ENCODE measurements at places on chromosomes 2 and 18. TPM values are rescaled to one million over a fixed set of nuclear protein-coding genes. Genes with fewer than 3 reads are reported as not detected.

GRCh38 chr2:102438578-102438977, 15.6 kb downstream of the IL18RAP start:
- no peak for DNase-seq

The SIX2 gene
- 16.7 TPM for polyA plus RNA-seq

DNA sequence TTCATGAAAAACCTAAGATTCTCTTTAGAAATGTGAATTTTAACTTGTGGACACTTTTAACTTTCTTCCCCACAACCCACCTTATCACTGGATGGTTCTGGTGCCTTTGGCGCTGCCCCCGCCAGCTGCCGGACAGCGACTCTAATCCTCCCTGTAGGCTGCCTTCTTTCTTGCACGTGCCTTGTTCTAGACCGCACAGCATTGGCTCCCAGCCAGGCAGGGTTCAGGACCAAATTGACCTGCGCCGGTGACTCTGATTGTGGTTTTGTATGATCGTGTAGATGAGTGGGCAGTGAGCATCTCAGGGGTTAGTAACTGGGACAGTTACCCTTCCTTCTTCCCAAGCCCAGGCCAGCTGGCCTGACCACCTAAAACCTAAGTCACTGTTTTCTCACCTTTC, 106.8 kb downstream of the ASAP2 start:
- DNase-seq, result no peak

The CNGA3 gene
- 0.05 TPM for polyA plus RNA-seq

GRCh38 chr18:26840965-26841364, 24.5 kb downstream of the AQP4 start:
- DNase-seq, result no peak

- DNase-seq, result no peak
These were observed 13.5 kb upstream of the SALL3 start for GRCh38 chr18:78965917-78966792.

DNA sequence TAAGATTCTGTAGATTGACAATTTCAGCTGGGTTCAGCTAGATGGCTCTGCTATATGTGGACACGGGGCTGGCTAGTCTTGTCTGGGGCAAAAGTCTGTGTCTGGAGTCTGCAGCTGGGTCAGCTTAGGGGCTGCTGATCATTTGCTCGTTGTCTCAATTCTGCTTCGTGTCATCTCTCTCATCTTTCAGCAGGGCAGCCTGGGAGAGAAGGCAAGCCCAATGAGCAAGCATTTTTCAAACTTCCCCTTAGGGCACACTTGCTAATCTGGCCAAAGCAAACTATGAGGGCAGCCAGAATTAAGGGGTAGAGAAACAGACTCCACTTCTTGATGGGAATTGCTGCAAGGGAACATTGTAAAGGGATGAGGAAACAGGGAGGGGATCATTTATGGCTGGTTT, 462.6 kb downstream of the SLC4A3 start:
- no peak for DNase-seq

The GPBAR1 gene
- polyA plus RNA-seq, result 1.0 TPM

GRCh38 chr2:152238016-152238415, 62.5 kb upstream of the STAM2 start:
- DNase-seq, result no peak

The TMEM198 gene
- polyA plus RNA-seq, result 3.7 TPM

DNA sequence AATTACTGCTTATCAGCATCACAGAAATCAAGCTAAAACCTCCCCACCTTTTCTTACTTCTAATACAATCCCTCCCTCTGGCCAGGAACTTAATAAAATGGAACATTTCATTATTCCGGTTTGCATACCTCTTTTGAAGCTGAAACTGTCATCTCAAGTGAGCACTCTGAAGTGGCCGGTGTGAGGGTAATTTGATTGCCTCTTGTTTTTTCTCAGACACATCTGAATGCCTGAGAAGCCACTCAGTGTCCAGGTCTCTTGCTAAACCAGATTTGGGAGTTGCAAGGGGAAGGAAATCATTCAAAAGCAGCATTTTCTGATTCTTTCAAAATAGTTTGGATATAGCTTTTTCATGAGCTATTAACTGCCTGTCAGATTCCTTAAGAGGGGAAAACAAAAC, 190.3 kb downstream of the C1D start:
- no peak for DNase-seq

GRCh38 chr2:126208266-126208665, 447.7 kb upstream of the GYPC start:
- DNase-seq, result no peak

DNA sequence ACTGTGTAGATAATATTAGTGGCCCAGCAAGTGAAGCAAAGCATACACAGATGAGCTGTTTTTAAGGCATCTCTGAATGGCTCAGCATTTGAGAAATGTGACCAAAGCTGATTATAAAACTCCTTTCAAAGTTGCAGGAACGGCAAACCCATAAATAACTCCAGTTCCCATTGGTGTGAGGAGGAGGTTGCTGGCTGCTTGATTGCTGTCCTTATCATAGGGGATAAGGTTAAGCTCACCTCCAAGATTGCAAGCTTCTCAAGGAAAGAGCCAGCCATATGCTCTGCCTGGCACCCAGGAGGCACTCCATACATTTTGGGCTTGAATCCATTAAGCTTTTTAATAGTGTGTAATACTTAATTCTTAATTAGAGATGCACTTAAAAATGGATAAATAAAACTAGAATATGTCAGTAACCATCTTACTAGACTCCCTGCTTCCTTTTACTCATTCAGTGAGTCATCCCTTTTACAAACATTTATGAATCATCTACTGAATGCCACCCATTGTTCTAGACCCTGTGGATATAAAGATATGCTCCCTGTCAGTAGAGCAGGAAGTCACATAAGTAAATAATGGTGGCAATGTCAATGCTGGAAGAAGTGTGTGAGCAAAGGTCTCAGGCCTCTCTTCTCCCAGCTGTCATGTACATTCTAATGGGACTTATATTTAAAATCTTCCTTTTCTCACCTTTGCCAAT, 99.3 kb downstream of the SPATS2L start:
- DNase-seq, result no peak

The PLEK gene
- polyA plus RNA-seq, result 35.3 TPM

- no peak for DNase-seq
These were observed 23.6 kb downstream of the NPPC start for GRCh38 chr2:231902598-231902997.

DNA sequence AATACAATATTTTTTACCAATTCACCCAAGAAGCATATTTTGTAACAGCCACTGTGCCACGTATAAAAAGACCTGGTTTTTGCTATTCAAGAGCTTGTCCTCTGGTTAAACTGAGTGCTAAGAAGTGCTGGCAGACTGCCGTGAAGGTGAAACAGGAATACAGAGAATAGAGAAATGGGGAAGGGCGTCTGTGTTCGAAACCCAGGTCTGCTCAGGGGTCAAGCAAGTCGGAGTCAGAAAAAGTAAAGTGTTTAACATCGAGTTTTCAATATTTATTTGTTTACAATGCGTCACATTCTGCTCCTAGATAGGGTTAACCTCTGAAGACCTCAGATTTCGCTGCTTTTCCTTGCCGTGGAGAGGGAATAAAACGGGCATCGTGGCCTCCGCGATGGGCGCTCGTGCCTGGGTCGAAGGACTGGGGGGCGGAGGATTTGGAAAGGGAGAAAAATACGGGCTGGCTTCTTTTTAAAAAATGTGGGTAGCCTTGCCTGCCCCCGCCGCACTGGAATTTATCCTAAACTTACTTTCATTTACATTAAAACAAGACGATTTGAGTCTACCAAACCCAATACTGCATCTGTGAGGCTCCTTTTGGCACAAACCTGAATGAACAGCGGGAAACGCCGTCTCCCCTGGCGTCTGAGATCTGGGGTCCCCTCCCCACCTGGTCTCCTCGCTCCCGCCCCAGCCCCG, 1.1 kb upstream of the SNTG2 start:
- DNase-seq, result no peak

- no peak for DNase-seq
These were observed 181.0 kb downstream of the SLC39A10 start for GRCh38 chr2:195838002-195838401.

The IL37 gene
- polyA plus RNA-seq, result 0.43 TPM

DNA sequence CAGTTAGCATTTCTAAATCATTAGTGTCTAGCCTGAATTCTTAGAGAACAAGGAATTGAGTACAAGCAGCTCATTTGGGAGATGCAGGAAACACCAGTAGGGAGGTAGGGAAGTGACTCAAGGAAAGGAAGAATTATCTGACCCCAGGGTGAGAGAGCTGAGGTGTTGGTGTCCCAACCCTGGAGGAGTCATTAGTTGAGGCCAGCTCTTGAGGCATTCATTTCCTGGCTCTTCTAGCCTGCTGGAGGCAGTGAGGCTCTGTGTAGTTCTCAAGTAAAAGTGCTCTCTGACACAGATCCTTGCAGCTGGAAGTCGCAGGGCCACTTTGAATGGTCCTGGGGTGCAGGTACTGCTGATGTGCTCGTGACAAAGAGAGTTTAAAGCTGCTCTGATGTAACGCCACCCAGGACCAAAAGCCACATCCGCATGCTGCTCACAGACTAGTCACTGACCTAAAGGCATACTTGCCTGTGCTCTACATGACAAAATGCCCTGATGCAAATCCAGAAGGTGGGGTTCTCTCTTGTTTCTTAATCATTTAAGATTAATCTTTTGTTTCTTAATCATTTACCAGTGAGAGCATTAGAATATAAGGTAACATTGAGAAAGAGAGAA, 299.5 kb upstream of the LYPD1 start:
- DNase-seq, result no peak

- no peak for DNase-seq
These were observed 16.3 kb downstream of the HS1BP3 start for GRCh38 chr2:20634507-20635112.

The TXNL4A gene
- 99.0 TPM for polyA plus RNA-seq

The RASGRP3 gene
- 8.2 TPM for polyA plus RNA-seq

DNA sequence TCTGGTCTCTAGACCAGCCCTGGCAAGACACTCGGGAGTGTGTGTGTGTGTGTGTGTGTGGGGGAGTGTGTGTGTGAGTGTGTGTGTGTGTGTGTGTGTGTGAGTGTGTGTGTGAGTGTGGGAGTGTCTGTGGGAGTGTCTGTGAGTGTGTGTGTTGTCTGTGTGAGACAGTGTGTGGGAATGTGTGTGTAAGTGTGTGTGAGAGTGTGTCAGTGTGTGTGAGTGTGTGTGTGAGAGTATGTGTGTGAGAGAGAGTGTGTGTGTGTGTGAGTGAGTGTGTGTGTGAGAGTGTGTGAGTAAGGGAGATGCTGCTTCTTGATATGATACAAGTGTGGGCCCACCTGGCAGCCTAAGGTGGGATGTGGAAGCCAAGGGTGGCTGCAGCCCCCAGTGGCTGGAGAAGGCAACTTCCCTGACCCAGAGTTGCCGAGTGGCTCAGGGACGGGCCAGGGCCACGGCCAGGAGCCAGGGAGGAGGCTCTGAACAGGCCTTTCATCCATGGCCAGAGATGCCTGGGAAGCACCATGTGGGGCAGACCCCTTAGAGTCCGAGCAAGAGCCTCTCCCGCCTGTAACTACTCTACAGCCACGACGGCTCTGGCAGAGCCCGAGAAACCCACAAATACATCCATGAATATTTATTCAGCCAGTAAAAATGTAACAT, 159.3 kb upstream of the MYCN start:
- no peak for DNase-seq

DNA sequence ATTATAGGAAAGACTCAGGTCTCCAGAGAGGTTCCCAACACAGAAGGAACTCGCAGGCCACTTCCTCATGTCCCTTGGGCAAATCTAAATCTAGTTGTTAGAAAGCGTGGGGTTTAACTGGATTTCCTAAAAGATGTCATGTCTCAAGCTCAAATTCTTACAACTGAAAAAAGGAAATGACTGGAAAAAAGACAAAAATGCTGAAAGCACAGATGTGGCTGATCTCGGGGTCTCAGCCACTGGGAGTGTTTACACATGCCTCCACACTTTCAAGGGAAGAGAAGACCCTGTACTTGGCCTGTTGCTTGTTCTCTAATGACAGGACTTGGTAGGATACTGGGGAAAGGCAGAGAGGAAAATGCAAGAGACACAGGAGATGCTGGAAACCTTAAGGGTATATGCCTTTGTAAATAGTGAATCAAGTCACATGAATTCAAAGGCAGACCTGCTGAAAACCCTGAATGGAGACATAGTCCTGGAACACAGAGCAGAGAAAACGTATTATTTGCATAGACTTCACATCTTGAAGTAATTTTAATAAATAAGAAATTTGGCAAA, 160.9 kb upstream of the MEIS1 start:
- no peak for DNase-seq

GRCh38 chr2:226885769-226886435, 50.0 kb downstream of the RHBDD1 start:
- no peak for DNase-seq

GRCh38 chr2:65379721-65380171, 52.7 kb downstream of the SPRED2 start:
- DNase-seq, result no peak

DNA sequence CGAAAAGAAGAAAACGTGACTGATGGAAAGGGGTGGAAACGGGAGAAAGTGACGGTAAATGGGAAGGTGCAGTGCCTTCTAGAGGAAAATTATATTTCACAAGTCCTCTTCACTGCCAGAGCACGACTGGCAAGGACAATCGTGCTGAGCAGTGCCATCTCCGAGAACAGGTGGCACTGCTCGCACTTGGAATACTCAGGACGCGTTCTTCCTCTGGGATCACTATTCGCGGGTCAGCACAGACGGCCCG, 364 bp downstream of the STAT1 start:
- no peak for DNase-seq

GRCh38 chr2:139366681-139367080, 586.5 kb upstream of the NXPH2 start:
- DNase-seq, result no peak

The ASIC4 gene
- polyA plus RNA-seq, result 0.23 TPM

DNA sequence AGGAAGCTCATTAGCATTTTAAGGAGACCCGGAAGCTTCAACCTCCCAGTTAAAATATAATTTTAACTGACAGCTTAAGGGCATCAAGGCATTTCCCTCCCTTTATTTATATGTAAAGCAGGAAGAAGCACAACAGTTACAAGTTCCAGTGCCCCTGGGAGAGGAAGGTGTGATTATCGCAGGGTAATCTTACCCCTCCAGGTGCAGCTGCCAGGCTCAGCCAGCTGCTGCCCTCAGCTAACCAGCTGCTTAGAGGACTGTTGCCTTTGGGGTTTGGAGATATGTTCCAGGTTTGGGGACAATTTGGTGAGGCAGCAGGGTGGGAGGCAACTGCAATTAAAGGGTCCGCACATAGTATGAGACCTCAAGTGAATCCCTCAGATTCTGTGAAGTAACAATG, 55.3 kb upstream of the SETBP1 start:
- DNase-seq, result no peak

The TNFAIP6 gene
- 3.3 TPM for polyA plus RNA-seq

The NT5DC4 gene
- 0.25 TPM for polyA plus RNA-seq

The CDH2 gene
- 1.6 TPM for polyA plus RNA-seq
